Psoas muscle (tissue), 8 donors: ENCODE measurements at places on chromosomes 1 and 21. TPM values are rescaled to one million over a fixed set of nuclear protein-coding genes. Genes with fewer than 3 reads are reported as not detected.

CNR2 gene
- not detected for total RNA-seq

HSPB7 gene
- total RNA-seq, result 3,380 TPM

CFHR1 gene
- total RNA-seq, result not detected

VWA1 gene
- total RNA-seq, result 25.3 TPM

RGS18 gene
- 0.27 TPM for total RNA-seq

PLCH2 gene
- total RNA-seq, result 0.04 TPM

SPATA17 gene
- 0.42 TPM for total RNA-seq

LIN28A gene
- total RNA-seq, result not detected

ENAH gene
- 119 TPM for total RNA-seq

SPRR2A gene
- total RNA-seq, result not detected

ZNF683 gene
- total RNA-seq, result not detected

TLR5 gene
- 1.4 TPM for total RNA-seq

OR2L2 gene
- not detected for total RNA-seq
